ENCODE measurements at places on chromosomes 5 and 9.

DNA sequence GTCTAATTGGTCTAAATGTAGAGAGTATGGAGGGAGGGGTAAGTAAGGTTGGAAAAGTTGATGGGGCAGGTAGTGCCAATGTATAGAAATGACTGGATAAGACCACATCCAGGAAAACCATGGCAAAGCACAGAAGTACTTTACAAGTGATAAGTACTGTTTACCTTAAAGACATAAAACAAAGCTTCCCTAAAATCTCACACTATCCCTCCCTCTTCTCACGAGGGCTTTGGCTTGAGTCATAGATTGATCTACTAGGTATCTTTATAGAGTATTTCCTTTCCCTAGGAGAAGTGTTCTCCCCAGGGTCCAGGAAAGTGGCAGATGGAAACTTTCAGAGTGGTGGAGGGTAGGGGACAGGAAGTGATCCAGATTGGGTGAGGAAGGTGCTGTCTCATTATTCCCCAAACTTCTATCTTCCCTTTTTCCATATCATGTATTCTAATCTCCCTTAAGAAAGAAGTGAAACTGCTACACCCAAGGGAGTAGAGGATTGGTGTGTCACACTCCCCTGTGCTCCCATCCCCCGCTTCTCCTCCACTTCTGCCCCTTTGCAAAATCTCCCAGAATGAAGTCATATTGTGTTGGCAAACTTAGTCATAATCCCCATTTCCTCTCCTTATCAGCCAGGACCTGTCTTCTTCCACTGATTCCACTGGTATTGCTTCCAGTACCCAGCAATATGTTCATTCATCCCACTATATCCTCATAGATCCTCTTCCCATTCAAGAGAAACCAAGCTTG is 14.6 kb downstream of the IL33 start:
- no peak for DNase-seq

- DNase-seq: no peak
These were observed 40.0 kb downstream of the EHMT1 start for GRCh38 chr9:137658781-137659180.

DNA sequence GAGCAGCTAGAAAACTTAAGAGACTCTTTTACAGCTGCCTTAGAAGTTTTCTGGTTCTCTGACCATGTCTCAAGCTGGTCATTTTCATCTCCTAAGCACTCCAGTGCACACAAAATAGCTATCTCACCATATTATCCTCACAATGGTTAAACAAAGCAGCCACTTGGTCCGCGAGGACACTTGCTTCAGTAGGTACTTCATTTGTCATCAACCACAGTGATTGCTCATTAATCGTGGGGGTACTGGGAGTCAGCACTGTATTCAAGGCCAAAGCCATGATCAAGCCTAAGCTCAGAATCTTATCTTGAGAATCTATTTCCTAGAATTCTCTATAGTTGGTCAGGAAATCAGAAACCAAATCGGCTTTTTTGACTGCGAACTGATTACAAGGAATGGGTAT is 2.9 kb downstream of the ARL14EPL start:
- DNase-seq: no peak

DNA sequence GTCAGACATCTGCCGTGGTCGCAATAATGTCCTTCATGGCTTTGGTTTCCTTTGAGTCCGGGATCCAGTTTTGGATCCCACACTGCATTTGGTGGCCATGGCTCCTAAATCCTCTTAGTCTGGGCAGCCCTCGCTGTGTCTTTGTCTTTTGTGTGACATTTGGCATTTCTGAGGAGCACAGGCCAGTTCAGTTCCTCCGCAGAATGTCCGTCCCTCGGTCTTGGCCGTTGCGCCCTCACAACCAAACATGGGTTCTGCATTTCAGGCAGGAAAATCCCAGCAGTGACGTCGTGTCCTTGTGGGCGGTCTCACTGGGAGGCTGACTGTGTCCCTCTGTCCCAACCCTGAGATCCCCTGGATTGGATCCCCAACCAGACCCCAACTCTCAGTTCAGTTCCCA is 172.9 kb upstream of the PPP1R26 start:
- no peak for DNase-seq

GRCh38 chr9:75053869-75054268 is 25.8 kb upstream of the CARNMT1 start:
- no peak for DNase-seq

DNA sequence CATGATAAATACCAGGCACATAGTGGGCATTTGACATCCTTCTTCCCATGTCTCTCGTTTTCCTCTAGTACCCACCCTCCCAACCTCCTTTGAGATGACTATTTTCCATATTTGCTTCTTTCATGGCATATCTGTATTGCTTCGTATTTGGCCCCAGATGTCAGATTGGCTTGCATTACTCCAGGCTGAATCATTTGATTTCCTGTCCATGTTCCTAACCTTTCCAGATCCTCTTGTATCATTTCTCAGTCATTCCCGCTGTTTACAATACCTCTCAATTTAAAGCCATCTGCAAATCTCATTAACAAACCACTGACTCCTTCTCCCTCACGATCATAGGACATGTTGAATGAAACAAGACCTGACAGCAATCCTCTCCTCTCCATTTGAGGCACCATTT is 19.9 kb downstream of the MTX3 start:
- DNase-seq: no peak

DNA sequence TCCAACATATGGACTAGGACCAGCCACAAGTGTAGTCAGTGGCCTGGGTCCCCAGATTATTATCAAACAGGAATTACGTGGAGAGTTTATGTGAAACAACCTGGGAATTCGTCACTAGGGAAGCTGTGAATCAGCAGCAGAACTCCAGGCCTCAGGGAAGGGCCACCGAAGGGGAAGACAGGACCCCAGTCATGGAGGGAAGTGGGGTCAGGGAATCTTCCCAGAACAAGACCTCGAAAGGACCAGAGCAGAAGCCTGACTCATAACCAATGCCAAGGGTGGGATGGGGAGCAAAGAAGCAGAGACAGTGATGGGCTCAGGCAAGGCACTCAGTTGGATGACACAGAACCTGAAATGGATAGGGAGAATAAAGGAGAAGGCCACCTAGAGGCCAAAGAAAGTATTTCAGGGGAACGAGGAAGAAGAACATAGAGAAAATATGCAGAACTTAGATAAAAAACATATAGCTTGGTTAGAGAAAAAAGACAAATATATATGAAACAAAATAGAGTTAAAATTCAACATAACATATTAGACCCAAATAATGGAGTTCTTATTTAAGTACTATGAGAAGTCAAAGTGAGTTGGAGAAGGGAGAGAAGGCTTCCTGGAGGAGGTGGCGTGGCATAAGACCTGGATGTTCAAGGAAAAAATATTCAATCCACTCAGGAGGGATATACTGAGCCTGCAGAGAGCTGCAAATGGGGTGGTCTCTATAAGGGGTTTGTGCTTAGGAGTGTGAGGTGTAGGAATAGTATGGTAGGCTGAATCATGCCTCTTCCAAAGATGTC is 66.7 kb upstream of the CAST start:
- no peak for DNase-seq

- no peak for DNase-seq
These were observed 5.8 kb downstream of the OTP start for GRCh38 chr5:77632526-77633206.

DNA sequence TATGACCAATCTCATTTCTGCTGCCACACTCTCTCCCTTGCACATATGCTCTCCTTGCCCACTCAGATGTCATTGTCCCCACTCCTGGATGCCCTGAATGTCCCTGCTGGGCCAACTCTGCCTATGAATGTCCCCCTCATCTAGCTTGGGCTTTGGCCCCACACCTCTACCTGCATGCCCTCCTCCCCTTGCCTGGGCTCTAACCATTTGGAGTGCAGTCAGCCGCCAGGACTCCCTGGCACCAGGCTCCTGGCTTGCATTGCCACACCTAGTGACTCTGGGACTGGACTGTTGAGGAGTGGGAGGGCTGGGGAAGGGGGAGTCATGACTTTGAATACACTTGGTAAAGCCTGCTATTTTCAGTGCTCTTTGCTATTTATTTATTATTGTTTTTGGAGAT is 41.6 kb upstream of the POMT1 start:
- no peak for DNase-seq

DNA sequence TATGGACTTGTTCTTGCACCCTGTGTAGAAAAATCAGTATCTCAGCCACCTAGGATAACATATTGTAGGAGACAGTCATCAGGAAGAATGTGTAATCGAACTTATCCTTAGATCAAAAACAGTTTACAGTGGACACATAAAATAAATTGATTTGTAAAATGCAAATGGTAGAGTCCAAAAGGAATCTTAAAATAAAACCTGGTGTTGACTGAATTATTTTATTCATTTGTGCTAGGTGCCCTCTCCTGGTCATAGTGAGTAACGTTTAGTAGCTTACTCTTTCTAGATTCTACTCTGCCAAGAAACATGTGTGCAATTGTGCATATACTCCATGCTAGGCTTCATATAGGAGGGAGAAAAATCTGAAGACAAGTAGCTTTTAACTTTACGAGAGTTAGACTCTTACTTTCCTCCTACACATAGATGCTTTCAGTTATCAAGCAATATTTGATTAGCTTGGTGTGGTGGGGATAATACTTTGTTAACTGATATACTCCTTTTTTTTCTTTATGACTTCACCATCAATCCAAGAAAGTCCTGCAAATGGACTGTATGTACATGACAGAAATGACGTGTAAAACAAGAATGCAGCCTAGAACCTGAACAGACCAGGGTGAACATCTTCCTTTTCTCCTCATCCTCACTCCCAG is 23.7 kb upstream of the LOX start:
- DNase-seq: no peak

GRCh38 chr5:42020788-42021530 is 95.9 kb downstream of the FBXO4 start:
- no peak for DNase-seq

GRCh38 chr5:14270209-14270702 is 127.1 kb downstream of the TRIO start:
- DNase-seq: peak; percentile 62

- no peak for DNase-seq
These were observed 286.0 kb upstream of the TUSC1 start for GRCh38 chr9:25964239-25964638.

DNA sequence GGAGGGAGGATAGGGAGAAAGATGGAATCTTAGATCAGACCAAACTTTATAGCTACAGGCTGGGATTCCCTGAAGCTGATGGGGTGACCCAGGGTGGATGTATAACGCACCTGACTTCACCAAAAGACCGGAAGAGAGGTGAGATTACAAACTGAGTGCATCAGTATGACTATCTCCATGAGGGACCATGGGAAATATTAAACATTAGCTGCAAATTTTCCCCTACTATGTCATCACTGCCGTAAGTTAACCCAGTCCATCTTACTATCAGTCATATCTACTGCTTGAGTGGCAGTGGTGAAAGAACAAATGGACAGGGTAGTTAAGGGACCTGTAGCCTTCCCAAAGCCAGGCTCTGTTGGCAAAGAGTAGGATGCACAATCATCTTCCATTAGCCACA is 368.3 kb downstream of the EFNA5 start:
- no peak for DNase-seq

GRCh38 chr5:32027093-32027716 is 146.9 kb downstream of the GOLPH3 start:
- DNase-seq: no peak

GRCh38 chr5:177100714-177101121 is 14.0 kb downstream of the FGFR4 start:
- no peak for DNase-seq

DNA sequence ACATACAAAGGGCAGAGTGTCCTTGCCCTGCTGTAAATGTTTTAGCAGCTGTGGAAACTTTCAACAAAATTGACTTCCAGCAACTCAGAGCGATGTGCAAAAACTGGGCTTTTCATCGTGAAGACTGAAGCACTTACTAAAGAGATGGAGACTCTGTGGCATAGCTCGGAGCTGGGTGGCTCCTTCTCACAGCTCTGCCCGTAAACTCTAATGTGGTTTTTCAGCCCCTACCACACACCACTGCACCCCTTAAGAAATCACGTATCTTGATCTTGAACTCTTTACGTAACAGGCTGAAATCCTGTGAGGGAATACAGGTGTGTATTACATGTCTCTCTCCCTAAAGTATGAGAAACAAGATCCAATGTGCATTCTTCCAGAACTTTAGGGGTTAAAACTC is 124.4 kb downstream of the MEF2C start:
- DNase-seq: no peak

GRCh38 chr9:131937451-131937850 is 142.2 kb downstream of the MED27 start:
- no peak for DNase-seq

DNA sequence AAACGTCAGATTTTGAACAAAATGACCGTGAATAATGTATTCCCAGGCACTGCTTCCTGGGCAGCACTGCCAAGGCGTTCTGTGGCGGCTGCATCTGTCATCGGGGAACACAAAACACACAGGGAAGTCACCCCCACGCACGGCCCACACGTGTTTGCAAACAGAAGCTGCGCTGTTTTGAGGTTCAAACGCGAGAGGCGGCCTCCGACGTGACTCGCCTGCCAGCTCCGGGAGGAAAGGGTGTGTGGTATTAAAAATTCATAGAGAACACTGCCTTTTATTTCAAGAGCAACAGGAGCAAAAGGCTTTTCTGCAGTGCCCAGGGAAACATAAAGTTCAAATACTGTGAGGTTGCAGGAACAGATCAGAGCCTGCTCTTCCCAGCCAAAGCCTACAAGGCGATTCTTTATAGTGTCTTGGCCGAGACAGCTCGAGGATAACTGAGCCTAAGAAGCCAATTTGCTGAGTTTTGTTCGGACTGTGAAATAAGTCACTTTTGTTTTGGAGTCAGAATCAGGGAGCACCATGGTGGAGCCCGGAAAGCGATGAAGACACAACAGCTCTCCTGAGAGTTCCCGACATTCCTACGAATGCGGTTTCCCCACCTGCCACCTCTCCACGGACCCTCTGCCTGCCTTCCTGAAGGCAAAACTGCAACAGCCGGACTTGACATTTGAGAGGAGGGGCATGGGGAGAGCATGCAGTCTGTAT is 115.3 kb upstream of the IRX2 start:
- no peak for DNase-seq

GRCh38 chr9:123945532-123945931 is 15.6 kb upstream of the DENND1A start:
- no peak for DNase-seq

GRCh38 chr5:108678091-108678490 is 69.6 kb upstream of the FER start:
- DNase-seq: no peak

GRCh38 chr5:85375525-85375924 is 990.8 kb upstream of the EDIL3 start:
- no peak for DNase-seq

GRCh38 chr9:118008246-118008645 is 304.0 kb downstream of the TLR4 start:
- DNase-seq: no peak

DNA sequence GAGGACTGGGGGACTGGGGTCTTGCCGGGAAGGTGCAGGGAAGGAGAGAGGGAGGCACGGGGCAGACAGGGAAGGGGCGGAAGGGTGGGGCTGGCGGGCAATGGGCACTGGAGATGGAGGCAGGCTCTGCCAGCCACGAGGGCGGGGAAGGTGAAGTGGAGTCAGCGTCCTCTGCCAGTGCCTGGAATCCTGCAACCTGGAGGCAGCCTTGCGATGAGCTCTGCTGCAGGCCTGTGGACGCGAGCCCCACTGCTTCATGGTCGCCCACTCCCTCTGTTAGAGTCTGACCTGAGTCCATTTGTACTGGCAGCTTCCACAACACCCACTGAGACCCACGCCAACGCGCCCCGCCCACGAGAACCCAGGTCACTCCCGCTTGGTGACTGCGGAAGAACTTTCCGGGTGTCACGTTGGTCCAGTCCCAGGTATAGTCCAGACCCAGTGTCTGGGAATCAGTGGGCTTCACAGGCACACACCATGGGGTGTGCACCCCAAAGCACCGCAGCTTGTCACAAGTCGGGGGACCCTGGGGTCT is 106.4 kb upstream of the PPP1R26 start:
- no peak for DNase-seq

Data from right atrium auricular region (tissue), 2 donors.